ENCODE measurements at places on chromosomes 3 and 15.

DNA sequence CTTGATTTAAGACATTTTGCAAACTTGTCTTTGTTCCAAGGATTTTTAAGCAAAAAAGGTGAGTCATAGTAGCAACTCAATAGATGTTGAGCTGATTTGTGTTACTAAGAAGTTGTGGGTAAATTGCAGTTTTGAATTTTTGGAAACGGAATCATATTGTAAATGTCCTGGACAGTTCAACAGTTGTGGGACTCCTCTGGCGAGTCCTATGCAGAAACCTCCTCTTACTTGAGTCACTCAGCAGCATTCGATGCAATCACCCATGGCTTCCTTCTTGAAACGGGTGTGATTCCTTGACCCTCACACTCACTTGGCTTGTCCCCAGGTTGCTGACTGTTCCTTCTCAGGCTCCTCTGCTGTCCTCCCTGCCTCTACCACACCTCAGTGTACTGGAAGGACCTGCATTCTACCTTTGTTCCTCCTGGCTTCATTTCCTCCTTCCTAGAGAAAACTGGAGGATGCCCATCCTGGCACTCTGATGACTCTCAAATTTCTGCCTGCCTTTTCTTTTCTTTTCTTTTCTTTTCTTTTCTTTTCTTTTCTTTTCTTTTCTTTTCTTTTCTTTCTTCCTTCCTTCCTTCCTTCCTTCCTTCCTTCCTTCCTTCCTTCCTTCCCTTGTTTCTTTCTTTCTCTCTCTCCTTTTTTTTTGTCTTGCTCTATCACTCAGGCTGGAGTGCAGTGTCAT lies 52.8 kb upstream of the DGKG start:
- DNase-seq = no peak

DNA sequence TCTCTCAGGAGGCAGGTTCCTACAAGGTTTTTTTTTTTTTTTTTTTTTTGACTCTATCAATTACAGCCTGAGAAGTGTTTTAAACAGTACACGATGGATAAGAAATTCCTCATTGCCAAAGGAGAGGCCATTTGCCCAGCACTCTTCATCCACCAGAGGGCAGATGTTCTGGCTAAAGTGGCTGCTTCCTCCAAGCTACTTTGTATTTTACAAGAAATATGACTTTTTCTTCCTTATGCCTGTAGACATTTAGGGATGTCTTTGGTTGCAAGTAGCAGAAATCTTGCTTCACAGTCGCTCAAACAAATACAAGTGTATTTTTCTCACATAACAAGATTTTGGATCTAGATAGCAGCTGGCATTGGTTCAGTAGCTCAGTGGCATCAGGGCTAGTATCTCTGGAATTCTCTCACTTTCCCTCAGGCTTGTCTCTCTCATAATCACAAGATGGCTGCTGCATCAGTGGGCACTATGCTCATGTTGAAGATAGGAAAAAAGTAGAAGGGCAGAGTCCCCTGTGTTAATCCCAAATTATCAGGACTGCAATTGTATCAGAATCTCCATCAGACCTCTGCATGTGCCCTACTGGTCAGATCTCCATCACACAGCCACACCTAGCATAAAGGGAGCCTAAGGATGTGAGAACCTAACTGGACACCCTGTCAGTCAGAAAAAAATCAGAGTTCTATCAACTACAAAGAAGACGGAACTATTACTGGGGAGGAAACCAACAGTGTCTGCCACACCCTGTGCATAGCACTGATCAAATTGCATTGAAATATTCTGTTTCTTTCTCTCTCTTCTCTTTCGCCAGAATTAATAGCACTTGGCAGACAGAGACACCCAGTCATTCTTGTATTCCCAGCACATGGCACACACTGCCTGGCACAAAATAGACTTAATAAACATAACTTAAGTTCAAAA lies 138.9 kb upstream of the COL8A1 start:
- DNase-seq = no peak

- DNase-seq = no peak
These were observed 662.3 kb downstream of the MAGI1 start for GRCh38 chr3:65376426-65376825.

GRCh38 chr3:184129012-184129411 lies 6.1 kb upstream of the EIF2B5 start:
- no peak for DNase-seq

DNA sequence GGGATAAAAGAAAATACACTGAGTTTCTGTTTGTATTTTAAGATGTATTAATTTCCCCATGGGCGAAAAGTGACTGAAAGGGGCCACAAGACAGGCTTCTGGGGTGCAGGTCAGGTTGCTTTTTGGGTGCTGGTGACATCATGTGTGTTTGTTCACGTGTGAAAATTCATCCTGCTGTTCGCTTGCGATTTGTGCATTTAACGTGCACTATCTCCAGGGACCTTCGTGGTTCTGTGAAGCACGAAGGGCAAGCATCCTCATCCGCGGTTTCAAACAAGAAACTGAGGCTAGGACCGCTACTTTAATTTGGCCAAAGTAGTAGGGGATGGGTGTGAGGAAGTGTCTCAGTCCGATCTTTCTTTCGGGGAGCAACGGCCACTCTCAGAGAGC lies 1.6 kb upstream of the SMAD6 start:
- DNase-seq = no peak

GRCh38 chr3:194205675-194206133 lies 69.8 kb downstream of the HES1 start:
- DNase-seq = no peak

Data from GM18507 (cell line).